ENCODE measurements at places on chromosomes 2 and 18.
A peak's percentile ranks its signal among the peaks of the same experiment; 100 is the strongest.

GRCh38 chr2:117786520-117786919, 28.0 kb upstream of the DDX18 start:
- DNase-seq: no peak

DNA sequence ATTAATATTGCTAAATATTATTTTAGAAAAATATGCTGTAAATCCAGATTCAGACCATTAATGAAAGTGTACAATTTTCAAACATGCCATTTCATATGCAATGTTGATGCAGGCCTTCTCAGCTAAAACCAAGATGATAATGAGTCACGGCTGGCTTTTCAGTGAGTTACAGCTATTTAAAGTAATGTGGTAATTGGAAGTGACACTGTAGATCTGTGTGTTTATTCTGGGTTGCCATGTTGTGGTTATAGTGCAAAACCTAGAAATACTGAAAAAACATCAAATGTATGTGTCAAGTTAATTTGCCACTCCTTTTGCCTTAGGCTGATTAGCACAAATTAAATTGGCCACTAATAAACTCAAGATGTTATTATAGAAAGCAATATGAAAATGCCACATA, 506.6 kb downstream of the ERBB4 start:
- no peak for DNase-seq

DNA sequence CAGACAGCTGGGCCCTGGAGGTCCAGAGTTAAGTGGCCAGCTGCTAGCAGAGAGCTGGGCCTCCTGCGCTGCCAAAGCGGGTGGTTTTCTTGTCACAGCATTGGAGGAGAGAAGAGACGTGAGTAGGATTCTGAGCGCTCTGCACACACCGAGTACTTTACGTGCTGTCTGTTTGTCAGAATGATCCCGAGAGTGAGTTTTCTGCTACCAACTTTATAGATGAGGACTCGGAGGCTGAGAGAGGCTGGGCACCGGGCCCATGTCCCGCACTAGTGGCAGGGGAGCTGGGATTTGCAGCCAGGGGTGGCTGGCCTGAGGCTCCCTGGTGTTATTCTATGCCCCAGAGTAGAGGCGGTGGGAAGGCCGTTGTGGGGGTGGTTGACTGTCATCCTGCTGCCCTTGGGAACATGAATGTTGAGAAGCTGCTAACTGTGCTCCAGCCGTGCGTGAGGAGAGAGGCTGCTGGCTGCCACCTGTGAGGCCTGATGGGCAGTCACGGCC, 36.3 kb upstream of the MBP start:
- DNase-seq: no peak

GRCh38 chr18:48952287-48953103, 1.7 kb upstream of the SMAD7 start:
- peak; percentile 65 for DNase-seq

DNA sequence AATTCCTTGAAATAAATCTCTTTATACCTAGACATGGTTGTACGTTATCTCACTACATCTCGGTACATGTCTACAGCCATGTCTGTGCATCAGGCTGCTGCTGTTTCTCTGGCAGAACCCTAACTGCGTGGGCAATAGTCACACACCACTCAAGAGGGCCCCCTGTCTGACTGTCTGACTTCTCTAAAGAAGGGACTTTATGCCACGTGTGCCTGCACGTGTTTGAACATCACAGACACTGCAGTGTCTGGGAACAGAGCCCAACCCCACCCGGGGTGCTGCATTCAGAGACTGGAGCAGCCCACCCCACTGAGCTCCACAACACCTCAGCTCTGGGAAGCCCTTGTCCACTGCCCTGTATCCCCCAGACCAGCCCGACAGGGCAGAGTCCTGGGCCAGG, 55.0 kb downstream of the KIF1A start:
- DNase-seq: no peak

DNA sequence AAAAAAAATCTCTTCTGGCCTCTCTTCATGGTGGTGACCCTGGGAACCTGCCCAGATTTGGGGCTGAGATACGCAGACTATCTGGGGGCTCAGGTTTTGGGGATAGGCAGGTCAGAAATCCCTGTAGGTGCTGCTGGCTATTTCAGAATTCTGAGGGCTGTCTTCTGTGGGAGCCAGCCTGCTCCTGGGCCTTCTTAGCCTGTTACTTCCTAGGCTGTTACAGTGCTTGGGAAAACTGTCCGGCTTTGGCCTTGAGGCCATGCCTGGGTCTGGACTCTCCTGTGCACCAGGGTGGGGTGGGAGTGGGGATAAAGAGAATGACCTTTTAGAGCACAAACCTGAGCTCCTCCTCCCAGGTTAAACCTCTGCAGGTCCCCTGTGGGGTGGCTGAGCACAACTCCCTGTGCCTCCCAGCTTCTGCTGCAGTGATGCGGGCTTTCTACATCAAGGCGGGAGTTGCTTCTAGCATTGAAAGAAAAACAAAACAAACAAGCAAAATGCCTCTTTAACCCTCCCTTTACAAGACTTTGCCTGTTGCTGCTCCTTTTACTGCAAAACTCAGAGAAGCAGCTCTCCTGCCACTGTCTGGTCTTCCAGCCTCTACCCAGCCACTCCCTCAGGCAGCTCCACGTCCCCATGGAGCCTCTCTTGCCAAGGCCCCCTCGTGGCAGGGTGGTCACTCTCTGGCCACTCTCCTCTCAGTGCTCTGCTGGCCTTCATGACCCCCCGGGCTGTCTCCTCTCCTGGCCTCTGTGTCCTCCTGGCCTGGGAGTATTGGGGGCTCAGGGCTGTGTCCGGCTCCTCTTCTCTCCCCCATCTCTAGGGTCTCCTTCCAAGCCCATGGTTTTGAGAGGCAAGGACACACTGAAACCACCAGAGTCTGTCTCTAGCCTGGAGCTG, 293.0 kb upstream of the HS6ST1 start:
- DNase-seq: no peak

DNA sequence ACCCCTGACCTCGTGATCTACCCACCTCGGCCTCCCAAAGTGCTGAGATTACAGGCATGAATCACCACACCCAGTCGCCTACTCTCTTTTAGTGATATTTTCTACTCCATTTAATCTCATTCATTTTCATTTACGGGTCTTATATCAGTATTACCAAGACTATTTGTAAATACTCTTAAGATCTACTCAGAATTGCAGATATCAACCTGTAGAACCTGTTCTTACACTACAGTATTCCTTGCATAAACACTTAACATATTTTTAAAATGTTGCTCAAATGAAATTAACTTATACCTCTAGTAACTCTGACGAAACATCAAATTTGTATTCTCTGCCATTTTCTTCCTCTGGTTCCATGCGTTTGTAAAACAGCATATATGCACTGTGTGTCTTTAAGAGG, 79.3 kb downstream of the C2orf74 start:
- no peak for DNase-seq

DNA sequence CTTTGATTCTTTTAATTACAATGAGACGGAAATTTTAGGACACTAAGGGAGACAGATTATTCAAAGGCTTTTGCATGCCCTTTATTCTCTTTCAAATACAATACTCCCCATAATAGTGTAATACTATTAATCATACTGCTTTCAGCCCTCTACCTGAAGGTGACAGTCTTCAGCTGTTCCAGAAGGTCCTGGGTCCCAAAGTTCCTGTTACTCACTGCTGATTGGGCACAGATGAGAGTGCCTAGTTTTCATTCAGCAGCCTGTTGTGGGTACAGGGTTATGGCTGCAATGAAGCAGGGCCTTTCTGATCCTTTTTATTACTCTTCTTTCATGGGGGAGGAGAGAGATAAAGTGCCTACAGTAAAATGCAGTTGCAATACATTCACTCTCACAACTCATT, 80.2 kb downstream of the NUP35 start:
- no peak for DNase-seq

DNA sequence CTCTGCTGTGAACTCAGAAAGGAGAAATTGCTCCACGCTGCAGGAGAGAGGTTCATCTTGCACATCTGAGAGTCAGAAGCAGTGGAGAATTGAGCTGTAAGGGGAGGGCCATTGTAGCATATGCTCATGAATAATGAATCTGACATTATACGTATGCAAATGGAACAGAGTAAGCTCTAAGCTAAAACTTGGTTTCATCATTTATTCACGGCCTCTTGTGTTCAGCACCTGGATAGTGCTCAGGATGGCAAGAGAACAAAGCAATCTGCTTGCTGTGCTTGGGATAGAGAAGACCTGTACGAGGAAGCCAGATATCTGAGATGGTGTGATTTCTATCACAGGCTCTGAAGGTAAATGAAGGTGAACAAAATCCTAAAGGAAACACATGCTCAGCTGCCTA, 87.9 kb upstream of the GCFC2 start:
- no peak for DNase-seq

DNA sequence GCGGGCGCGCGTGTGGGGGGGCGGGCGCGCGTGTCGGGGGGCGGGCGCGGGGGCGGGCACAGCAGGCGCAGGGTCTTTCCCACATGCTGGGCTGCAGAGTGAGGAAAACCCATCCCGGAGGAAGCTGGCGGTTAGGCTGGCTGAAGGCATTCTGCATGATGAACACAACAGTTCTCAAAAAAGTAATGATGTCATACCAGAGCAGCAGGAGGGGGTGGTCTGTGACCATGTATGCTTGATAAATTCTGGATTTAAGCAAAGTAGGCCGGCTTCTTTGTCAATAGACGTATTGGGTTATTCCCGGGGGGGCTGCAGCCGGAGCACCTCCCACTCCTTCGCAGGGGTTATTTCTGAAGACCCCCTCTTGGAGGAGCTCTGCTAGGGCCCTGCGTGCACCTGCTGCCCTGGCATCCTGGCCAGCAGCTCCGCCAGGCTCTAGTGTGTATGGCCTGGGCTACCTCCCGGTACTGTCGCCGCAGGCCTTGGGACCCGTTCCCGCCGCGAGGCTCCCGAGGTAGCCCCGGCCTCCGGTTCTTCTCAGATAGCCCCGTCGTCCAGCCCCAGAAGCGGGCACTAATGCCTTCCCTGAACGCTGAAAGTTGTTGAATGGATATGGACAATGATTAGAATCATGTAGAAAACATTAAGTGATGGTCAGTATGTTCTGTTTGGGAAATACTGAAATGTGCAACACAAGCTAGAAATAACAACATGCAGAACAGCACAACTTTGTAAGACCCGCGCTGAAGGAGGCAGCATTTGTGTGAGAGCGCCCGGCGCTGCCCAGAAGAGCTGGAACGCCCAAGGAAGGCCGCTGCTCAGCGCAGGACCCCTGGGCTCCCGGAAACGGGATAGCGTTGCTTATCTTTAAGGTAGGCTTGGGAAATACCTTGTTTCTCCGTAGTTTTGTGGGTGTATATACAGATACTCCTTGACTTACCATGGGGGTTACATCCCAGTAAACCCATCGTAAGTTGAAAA, 101.4 kb upstream of the RAB6C start:
- DNase-seq: peak; percentile 50

- DNase-seq: peak; percentile 80
Observed at GRCh38 chr2:65349863-65350262, 82.5 kb downstream of the SPRED2 start.

DNA sequence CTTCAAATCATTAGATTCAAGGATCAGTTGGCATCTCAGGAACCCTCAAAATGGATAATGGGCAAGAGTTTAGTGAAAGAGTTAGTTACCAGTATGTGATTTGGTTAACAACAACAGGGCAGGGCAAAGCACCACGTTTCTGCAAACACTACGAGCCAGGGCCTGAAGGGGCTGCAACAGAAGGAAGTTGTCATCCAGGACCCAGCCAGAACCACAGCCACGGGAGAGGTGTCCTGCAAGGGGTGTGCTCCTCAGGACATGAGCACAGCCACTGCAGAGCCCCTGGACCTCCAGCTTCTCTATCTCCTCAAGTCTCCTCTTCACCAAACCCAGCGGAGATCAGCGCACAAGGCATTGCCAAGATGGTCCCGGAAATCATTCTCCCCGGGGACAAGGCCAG, 173.3 kb upstream of the PIEZO2 start:
- no peak for DNase-seq

DNA sequence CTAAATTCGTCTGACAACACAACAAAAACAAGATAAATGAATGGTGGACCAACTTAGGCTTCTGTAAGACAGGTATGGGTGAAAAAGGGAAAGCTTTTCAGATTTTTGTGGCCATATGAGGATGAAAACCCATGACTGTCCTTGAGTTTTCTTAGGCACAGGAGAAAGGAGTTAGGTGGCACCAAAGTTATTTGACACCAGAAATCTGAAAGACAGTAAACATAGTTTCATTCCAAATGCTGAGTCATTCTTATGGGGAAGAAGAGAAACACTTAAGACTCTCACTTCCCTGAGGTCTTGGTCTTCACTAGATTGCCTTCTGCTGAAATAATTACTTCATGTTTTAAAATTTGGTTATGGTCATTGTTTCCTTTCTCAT, 5.2 kb upstream of the GPD2 start:
- DNase-seq: no peak

- DNase-seq: no peak
Observed at GRCh38 chr18:78587096-78587495, 392.5 kb upstream of the SALL3 start.

DNA sequence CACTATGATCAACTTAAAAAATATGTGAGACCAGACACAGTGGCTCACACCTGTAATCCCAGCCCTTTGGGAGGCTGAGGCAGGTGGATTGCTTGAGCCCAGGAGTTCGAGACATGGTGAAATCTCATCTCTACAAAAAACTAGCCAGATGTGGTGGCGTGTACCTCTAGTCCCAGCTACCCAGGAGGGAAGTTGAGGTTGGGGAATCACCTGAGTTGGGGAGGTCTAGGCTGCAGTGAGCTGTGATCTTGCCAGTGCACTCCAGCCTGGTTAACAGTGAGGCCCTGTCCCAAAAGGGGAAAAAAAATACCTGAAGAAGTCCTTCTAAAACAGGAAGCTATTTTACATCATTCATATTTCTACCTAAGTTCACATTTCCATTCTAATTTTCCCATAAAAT, 144.0 kb downstream of the EML6 start:
- DNase-seq: no peak

- no peak for DNase-seq
Observed at GRCh38 chr18:28946471-28946870, 769.5 kb upstream of the CDH2 start.

GRCh38 chr18:60411715-60412114, 39.1 kb upstream of the MC4R start:
- no peak for DNase-seq

GRCh38 chr18:32930695-32931301, 158.0 kb upstream of the KLHL14 start:
- DNase-seq: peak; percentile 43

GRCh38 chr2:224734949-224735348, 18.8 kb upstream of the CCDC195 start:
- DNase-seq: no peak

- DNase-seq: no peak
Observed at GRCh38 chr2:156864325-156864724, 393.2 kb upstream of the GALNT5 start.

GRCh38 chr2:189225032-189225431, 45.5 kb upstream of the COL5A2 start:
- DNase-seq: no peak

GRCh38 chr2:189685540-189686229, 11.2 kb downstream of the ANKAR start:
- no peak for DNase-seq

- no peak for DNase-seq
Observed at GRCh38 chr2:241739651-241740050, 5.2 kb downstream of the D2HGDH start.

- DNase-seq: no peak
Observed at GRCh38 chr2:216436383-216436782, 24.1 kb downstream of the SMARCAL1 start.

All from NCI-H1105 treated with DMSO at 0.1 percent for 48 hours (cell line).